LNCaP clone FGC (cell line): ENCODE measurements at places on chromosomes 16 and 17.

GRCh38 chr16:49588026-49588425 lies 214.4 kb downstream of the C16orf78 start:
- no peak for DNase-seq

DNA sequence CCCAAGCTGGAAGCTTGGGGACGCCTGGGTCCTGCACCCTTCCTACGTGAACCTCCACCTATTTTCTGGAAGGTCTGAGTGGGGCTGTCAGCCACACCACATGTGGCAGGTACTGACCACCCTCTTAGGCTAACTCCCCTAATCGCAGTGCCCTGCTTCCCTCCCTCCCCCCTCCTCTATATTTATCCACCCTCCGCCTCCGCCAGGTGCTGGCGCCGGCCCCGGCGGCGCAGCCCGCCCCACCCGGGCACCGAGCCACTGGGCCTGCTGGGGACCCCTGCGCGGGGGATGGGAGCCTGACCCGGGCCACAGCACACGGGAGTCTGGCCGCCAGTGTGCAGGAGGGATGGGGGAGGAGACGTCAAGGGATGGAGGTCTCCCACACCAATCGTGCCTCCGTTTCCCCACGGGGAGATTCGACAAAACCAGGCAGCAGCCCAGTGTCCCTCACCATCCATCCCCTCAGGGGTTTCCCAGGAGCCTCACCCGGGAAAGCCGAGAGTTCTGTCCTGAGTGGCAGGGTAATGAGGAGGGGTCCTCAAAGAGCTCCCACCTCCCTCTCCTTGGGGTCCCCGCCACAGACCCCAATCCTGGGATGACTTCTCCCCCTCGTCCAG lies 1.3 kb downstream of the PLEKHH3 start:
- no peak for DNase-seq

GRCh38 chr16:3431779-3432219 lies 11.5 kb downstream of the ZNF597 start:
- no peak for DNase-seq

DNA sequence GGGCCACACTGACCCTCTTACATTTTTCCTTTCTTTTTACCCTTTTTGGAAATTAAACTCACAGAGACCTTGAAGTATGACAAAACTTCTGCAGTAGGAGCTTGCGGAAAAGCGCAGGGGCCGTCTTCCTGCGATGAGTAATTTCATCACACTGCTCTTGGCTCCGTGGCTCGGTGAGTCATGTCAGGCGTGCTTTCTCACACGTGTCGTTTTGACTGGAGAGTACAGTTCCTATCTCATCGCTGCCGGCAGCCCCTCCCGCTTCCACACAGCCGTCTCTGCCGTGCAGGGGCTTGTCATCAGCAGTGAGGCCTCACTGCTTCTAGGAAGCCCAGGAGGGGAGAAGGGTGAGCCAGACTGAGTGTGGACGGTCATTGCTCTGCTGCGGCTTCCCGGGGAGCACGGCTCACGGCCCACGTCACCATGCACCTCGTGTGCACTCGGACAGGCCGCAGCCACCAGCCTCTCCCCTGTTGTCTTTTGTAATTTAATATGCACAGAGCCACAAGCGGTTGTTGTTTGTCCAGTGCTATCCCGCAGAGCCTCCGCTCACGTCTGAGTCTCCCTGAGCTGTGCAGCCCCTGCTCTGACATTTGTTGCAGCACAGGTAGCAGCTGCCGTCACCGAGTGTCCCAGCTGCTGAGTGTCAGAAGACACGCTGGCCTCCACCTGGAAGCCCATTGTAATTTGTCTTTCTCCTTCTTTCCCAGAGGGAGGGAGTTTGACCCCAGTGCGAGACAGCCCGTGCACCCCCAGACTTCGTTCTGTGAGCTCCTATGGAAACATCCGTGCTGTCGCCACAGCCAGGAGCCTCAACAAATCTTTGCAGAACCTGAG lies 99.4 kb upstream of the CHMP6 start:
- DNase-seq = no peak

DNA sequence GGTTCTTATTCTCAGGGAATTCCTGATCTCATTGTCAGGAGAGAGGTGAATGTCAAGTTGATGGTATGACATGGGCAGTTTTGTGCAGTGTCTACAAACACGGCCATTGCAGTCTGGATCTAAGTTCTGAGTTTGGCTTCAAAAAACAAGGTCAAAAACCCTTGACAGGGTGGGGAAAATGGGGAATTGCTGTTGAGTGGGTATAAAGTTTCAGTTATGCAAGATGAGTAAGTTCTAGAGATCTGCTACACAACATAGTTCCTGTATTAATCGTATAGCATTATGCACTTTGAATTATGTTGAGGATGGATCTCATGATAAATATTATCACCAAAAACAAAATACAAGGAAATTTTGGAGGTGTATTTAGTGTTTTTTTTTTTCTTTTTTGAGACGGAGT lies 36.6 kb upstream of the CARMIL2 start:
- no peak for DNase-seq

- no peak for DNase-seq
Observed at GRCh38 chr16:283033-283805, at the start of gene PDIA2. Gene PDIA2 (plus strand): TSS chr16:283164. CDS start chr16:283170, 6 bp downstream.

- no peak for DNase-seq
Observed at GRCh38 chr16:83955218-83956130, 2.4 kb downstream of the OSGIN1 start.

DNA sequence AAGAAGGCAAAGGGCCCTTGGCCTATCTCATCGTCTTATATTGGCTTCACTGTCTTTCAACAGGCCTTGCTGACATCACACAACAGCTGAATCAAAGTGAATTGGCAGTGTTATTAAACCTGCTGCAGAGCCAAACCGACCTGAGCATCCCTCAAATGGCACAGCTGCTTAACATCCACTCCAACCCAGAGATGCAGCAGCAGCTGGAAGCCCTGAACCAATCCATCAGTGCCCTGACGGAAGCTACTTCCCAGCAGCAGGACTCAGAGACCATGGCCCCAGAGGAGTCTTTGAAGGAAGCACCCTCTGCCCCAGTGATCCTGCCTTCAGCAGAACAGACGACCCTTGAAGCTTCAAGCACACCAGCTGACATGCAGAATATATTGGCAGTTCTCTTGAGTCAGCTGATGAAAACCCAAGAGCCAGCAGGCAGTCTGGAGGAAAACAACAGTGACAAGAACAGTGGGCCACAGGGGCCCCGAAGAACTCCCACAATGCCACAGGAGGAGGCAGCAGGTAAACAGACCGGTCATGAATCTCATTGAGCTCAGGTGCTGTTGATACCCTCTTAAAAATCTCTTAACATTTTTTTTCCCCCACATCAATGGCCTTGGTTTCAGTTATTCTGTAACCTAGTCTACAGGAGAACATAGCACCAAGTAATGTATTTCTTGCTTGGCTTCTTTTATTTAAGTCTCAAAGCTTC lies 64.7 kb downstream of the CDK12 start:
- no peak for DNase-seq

DNA sequence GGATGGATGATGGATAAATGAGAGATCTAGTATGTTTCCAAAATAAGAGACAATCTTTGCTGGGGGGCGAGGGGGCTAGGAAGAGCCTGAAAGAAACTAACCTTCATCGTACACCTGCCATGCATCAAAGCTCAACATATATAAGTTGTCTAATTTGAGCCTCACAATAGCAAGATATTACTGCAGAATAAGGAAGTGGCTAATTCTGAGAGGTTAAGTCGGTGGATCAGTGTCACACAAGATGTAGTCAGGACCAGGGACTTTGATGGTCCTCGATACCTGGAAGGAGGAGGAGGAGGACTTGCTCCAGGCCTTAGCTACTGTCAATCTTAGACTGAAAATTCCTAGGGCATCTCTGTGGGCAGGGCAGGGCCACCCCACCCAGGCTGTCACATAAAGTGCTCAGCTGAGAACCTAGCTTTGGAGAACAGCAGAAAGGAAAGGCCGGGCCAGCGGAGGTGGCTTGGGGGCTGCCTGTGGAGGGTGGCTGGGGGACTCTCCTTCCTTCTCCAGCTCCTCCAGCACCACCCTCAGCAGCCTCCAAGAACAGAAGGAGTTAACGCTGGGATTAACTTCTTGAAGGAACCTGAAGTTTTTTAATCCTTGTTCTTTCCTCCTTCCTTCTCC lies 460 bp upstream of the SLC13A2 start:
- no peak for DNase-seq

DNA sequence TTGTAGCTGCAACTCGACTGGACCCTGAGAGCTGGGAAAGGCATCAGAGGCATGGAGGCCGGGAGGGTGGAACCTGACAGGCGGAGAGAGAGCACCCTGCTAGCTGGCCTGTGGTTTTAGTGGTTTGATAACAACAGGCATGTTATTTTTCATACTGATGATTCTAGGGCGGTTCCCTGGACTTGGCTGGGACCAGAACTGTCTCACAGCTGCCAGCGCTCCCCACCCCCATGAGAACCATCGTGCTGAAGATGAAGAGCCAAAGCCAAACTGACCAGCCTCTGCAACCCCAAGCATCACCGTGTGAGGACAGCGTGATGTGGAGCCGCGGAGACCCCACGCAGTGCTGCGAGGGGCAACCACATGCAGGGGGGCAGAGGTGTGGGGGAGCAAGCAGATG lies 28.5 kb downstream of the MXRA7 start:
- DNase-seq = no peak

GRCh38 chr16:59684911-59685310 lies 950.8 kb upstream of the GOT2 start:
- no peak for DNase-seq

DNA sequence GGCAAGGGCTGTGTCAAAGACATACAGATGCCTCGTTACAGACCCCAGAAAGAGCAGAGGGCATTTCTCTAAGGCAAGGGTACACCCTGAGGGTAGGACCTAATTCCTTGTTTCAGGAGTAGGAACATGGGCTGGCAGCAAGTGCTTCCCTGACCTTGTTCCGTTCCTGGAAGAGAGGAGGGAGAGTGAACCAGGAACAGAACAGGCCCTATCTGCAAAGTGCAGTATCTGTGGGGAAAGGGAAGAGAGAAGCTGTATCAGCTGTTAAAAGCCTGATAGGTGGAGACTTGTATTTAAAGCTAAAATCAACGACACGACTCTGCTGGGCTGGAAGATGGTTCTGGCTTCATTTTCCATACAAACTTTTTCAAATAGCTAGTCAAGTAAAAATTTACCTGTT lies 26.1 kb upstream of the FASN start:
- DNase-seq = no peak

- DNase-seq = no peak
Observed at GRCh38 chr16:4700997-4701743, 7.8 kb downstream of the NUDT16L1 start.

DNA sequence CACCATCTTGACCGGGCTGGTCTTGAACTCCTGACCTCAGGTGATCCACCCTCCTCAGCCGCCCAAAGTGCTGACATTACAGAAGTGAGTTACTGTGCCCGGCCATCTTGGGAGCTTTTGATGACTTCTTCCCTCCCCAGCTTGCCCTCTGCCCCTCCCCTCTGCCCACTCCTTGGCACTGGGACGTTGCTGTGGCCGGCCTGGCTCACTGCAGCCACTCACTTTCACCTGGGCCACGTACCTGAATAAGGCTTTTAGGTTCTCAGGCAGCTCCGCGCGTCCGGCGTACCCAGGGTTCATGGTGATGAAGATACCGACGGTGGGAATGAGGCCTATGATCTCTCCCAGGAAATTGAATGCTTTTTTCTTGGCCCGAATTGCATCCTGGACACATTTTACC lies 81.6 kb downstream of the DNAH17 start:
- DNase-seq = no peak

GRCh38 chr17:57557416-57557815 lies 187.7 kb downstream of the CCDC182 start:
- no peak for DNase-seq

DNA sequence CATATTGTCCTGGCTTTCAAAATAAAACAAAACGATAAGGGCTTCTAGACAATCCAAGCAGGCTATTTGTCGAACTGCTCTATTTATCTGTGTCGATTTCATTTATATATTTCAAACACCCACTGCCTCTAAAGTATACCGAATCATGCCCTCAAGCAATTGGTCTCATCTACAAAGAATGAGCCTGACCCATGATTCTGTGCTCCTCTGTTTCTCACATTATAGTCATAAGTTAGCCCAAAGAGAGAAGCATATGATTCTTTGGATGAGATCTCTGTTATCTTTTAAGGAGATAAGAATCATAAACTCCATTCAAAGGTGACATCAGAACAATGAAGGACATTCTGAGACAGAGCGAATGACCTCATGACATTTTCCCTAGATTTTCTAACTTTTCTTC lies 191.1 kb downstream of the MAP2K6 start:
- no peak for DNase-seq

- no peak for DNase-seq
Observed at GRCh38 chr17:31448467-31449077, 57.1 kb downstream of the RAB11FIP4 start.

DNA sequence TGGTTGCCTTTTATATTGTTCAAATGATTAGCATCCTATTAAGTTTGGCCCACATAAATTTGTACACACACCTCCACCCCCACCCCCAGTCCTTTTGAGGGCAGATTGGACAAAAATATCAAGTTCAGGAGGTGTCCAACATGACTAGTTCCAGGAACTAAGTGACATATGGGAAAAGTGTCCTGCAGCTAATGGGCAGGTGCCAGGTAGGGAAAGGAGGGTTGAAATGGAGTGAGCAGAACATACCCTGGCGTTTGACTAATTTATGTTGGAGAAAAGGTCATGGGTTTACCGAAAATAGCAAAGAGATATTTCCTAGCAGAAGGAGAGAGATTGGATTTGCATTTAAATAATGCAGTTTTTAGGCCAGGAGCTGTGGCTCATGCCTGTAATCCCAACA lies 4.9 kb downstream of the KCTD2 start:
- no peak for DNase-seq

DNA sequence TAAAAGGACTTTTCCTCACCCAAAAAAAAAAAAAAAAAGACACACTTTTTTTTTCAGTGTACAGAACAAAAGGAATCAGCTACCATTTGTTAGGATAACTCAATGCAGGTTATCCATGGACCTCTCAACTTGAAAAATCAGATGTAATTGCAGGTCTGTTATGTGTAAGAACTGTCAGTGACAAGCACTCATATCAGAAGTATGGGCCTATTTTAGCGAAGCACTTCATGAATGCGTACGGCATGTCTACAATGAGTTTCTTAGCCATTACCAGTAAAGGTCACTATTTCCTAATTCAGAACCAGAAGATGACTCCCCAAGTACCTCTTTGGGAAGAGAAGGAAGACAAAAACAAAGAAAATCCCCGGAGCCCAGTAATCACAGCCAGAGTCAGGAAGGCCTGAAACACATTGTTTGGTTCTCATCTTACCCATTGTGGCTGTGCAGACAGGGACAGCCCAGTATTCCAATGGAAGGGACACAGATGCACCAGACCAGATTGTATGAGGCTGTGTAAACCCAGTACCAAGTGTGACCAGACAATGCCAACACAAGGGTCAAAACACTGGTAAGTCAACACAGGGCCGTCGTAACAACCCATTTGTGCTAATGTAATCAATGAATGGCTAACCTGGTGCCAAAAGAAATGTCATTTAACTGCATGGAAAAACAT lies 188.0 kb downstream of the PMP22 start:
- no peak for DNase-seq

GRCh38 chr16:67259705-67260104 lies 10.9 kb downstream of the SLC9A5 start:
- DNase-seq = no peak

- DNase-seq = no peak
Observed at GRCh38 chr16:24188751-24189318, 67.3 kb upstream of the CACNG3 start.

- DNase-seq = no peak
Observed at GRCh38 chr17:17370711-17371110, 67.5 kb downstream of the NT5M start.

- DNase-seq = no peak
Observed at GRCh38 chr17:39223907-39224777, 1.6 kb downstream of the STAC2 start.

- no peak for DNase-seq
Observed at GRCh38 chr17:51740531-51740930, 418.0 kb downstream of the CA10 start.

- DNase-seq = no peak
Observed at GRCh38 chr17:7235693-7236665, 1.7 kb upstream of the DVL2 start.
